ENCODE measurements at places on chromosomes 13 and 19.

DNA sequence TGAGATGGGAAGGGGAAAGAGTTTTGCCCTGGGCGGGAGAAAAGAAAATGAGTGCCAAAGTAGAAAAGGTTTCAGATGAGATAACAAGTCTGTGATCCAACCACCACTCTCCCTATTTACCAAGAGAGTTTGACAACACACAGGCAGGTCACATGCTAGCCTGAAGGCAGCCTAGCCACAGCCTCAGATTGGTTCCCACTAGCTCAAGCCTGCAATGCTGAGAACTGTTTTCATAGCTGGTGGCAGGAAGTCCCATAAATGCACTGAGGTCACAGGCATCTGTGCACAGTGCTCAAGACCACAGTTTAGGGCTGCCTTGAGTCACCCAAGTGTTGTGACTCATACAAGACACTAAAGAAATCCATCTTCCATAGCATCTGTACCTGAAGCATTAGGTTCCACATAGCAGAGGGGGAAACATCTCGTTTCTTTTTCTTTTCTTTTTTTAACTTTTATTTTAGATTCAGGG, 18.5 kb upstream of the POP4 start:
- peak; percentile 50 for DNase-seq

DNA sequence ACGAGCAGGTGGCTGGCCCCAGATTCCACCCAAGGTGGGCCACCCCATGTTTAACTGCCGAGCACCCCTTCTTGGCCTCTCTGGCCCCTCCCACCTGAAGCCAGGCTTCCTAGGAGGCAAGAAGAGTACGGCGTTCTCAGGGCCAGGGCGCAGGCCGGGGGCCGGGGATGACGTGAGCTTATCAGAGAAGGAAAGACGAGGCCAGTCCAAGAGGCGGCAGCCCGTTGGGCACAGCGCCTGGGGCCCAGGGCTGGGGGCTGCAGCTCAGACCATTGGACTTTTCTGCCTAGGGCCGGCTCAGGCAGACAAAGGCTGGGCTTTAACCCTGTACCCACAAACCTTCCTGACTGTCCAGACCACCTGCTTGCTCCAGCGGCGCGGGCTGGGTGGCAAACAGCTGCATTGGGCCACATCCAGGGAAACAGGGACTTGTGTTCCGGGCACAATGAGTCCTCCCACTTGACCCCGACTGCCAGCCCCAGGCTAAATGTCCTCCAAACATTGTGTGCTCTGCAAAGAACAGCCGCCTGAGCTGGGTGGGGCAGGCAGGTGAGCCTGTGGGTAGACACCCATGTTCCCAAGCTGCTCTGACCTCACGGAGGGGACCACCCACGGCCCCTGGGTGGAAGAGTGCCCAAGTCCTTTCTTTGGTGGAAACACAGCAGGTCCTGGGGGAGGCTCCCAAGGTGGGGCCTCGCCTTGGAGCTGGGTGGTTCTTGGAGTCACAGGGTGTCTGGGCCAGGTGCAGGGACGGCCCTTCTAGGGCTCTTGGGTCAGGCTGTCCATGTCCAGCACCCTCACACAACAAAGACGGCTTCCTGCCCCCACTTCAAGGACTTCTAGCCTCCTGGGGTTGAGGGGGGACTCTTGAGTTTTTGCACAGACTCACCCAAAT, 21.9 kb downstream of the COMP start:
- no peak for DNase-seq

DNA sequence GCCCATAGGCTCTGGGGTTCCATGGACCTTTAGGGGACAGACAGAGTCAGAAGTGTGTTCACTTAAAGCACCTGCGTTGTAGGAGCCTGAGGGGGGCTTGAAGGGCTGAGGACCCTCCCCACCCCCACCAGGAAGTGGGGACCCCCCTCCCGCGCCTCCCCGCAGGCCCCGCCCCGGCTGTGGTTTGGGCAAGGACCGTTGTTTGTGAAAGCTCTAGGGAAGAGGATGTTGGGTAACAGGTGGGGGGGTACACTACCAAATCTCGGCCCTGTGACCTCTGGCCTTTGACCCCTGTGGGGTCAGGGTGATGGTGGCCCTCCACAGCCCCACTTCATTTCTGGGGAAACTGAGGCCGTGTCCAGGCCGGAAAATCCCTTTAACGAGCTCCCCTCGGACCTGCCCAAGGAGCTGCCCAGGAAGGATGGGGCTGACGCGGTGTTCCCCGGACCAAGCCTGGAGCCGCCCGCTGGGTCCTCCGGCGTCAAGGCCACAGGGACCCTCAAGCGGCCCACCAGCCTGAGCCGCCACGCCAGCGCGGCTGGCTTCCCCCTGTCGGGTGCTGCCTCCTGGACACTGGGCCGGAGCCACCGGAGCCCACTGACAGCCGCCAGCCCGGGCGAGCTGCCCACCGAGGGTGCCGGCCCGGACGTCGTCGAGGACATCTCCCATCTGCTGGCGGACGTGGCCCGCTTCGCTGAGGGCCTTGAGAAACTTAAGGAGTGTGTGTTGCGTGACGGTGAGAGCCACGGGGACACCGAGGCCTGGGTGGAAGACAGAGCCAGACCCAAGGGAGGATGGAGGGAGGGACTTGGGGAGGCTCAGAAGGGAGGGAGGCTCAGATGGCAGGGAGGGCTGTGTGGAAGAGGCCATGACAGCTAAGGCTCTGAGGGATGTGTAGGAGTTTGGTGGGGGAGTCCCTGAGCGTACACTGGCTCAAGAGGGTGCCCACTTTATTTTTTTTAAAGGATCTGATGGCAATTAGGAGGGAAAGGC, 1.3 kb downstream of the ARHGAP45 start:
- peak; percentile 62 for DNase-seq

GRCh38 chr13:110390567-110390966, 83.5 kb downstream of the COL4A2 start:
- no peak for DNase-seq

DNA sequence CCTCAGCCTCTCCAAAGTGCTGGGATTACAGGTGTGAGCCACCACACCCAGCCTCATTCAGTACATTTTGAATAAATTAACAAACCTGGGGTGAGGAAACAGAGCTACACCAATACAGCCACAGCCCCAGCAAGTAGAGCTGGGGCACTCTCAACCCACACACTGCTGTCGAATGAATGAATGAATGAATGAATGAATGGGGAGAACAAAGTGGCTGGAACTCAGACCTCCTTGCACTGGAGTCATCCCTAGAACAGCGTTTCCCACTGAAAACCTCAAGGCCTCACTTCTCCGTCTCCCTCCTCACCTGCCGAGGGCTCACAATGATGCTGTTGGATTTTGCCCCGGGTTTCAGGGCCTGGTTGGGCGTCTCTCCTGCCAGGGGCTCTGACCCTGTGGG, 2.8 kb downstream of the ERCC1 start:
- no peak for DNase-seq

Measured in effector memory CD8-positive, alpha-beta T cell (primary cell).